Thymus (tissue), 14 donors: ENCODE measurements at places on chromosomes 2 and 18.
A peak's percentile ranks its signal among the peaks of the same experiment; 100 is the strongest.

DNA sequence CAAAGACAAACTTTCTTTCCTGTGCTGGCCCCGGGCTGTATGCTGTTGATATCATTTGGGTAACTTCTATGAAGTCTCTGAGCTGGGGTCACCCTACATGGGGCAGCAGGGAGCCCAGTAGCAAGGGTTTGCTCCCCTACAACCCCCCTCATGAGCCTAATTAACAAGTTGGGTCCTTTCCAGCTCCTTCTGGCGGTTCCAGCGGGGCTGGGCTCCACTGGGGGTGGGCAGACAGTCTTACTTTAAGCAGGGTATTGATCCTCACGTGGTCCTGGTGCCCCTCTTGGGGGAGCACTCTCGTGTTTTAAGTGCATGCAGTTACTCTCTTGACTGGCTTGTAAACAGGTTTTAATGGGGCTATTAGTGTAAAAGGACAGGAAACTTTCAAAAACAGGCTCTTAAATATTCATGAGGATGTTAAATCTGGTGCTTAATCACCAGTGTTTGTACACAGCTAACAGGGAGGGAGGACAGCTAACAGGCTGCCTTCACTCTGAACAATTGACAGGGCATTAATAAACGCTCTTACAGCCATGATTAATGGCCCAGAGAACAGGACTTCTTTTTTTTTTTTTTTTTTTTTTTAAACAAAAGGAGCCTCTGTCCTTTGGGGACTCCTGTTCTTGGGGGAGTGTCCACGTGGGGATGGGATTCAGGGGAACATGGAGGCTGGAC is 36.6 kb upstream of the SKOR2 start:
- no peak for DNase-seq

GRCh38 chr2:120741571-120742561 is 6.2 kb downstream of the GLI2 start:
- DNase-seq = no peak

DNA sequence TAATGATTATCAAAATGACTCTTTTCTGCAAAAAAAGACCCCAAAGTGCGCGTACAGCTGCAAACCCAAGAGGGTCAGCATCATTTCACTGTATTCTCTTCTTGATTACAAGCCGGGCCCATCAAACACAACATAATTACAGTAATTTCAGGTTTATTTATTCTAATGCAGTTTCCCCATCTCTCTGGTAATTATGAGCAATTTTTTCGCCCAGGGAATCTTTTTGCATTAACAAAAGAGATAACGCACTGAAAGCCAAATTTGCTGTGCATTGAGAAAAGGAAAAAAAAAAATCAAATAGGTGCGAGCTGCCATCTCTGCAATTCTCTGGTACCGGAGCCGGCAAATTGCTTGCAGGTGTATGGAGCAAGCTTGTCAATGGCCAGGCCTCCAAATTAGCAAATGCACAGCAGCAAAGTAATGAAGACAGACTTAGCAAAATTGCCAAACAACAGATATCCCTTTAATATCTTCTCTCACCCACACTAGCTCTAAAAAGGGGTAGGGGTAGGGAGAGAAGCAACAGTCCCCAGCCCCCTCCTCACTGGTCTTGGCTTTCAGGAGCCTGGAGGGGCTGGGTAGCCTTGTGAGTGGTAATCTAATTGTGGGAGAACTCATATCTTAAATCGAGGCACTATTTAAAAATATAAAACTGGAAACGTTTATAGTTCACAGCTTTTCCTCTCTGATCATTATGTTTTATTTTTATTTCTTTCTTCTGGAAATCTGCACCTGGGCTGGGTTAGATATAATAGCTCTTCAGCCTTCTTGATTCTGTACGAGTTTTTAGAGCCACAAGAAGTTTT is 6.7 kb downstream of the DLX1 start:
- no peak for DNase-seq

GRCh38 chr2:240775905-240776304 is 44.1 kb downstream of the KIF1A start:
- no peak for DNase-seq

- DNase-seq = peak; percentile 64
These were observed 7.0 kb upstream of the EPG5 start for GRCh38 chr18:45974088-45974536.

GRCh38 chr2:138395565-138396306 is 105.8 kb upstream of the SPOPL start:
- no peak for DNase-seq

GRCh38 chr2:22600156-22600555 is 784.8 kb upstream of the KLHL29 start:
- no peak for DNase-seq

DNA sequence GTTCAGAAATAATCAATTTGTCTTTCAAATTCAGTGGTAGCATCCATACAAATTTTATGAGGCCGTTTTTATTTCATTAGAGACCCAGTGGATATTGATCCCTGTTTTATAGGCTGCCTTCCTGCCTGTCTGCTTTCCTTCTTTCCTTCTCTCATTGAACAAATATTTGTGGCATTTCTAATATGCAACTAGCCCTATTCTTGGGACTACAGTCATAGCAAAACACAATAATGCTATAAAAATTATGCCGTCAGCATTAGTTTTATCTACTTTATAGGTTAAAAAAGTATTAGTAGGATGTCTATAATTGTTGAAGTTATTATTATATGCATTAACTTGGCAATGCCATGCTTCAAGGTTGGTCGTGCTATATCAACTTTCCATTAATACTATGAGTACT is 2037.8 kb upstream of the LRRTM1 start:
- no peak for DNase-seq

DNA sequence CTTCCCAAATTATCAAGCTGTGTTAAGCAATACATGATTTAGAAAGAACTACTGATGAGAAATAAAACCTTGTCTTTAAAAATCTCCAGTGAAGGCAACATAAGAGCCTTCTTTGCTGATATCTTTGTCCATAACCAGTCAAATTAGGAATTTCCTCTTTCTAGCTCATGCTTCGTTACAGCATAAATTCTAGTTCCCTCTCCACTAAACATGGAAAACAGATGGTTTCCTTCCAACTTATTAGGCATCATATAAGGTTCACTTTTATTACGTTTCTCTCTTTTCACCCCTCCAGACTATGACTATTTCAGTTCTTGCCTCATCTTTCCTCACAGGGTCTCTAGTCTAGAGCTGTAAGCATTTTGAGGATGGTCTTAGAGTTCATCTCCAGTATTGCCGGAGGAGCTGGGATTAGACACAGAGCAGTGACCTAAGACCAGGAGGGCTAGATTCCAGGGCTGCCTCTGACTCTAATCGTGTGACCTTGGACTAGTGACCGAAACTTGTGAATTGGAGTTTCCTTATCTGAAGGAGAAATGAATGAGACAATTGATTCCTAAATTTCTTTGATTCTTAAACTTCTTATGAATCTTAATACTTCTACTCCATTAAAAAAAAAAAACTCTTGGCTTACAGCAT is 195.5 kb upstream of the APCDD1 start:
- DNase-seq = no peak

- DNase-seq = no peak
These were observed 40.6 kb upstream of the MRPL19 start for GRCh38 chr2:75605770-75606529.

DNA sequence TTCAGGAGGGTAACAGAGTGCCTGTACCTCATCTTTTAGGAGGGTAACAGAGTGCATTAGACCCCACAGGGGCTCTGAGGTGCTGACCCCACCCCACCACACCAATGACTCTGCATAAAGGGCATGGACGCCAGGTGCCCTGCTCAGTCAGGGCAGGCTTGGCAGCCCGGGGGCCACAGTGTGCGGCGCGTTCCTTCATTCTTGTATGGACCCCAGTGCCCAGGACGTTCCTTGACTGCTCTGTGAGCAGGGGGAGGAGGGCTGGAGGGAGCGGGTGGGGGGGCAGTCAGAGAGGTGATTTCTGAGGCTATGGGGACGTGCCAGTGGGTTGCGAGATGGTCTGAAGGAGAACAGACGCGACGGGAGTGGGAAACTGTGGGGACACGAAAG is 168.7 kb upstream of the NCK2 start:
- no peak for DNase-seq

- DNase-seq = no peak
These were observed 21.9 kb upstream of the CERS6 start for GRCh38 chr2:168434146-168434545.

DNA sequence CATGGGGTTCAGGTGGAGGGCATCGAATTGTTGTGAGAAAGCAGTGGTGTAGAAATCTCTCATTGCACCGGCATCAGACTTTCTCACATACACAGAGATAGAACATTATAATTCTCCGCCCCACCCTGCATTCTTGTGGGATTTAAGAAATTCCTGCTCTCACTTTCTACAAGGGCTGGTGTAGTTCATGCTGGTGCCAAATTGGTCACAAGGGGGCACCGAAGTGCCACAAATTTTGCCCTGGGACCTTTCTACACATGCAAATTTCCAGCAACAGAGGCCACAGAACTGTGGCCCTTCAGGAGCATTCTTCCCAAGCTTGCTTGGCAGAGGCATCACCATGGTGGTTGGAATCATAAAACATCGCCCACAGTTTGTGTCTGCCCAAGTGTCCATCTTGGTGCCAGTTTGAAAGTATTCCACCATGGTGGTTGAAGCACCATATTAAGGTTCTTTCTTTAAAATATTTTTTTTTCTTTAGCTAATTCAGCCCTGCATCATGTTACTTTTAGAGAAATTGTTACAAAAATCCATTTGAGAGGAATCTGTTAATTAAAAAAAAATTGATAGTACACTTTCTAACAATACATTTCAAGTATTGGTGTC is 521.2 kb upstream of the FANCL start:
- DNase-seq = peak; percentile 31

DNA sequence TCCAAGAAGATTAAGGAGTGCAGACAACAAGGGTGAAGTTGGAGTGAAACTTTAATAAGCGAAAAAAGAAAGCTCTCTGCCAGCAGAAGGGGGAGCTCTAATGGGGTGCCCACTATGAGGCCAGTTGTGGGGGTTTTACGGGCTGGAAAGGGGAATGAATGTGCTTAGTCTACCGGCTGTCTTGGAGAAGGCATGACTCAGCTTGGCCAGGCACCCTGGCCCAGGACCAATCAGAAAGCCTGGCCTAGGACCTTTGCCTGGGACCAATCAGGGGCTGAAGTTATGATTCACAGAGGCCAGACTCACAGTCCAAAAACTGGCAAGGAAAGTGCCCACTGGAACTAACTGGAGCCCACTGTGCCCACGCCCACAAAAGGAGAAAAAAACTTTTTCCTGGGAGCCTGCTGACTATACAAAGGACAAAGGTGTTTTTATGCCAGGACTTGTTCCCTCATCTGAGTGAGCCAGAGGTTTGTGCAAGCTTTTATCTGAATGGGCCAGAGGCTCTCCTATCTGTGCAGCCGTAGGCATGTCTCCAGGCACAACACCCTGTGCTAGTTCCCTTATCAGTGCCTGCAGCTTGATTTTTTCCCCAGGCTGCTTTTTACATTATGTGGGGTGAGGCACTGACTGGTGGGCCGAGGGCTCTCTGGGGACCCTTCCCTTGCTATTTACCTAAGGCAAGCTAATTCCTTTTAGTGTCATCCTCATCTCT is 18.6 kb downstream of the CMPK2 start:
- DNase-seq = no peak

DNA sequence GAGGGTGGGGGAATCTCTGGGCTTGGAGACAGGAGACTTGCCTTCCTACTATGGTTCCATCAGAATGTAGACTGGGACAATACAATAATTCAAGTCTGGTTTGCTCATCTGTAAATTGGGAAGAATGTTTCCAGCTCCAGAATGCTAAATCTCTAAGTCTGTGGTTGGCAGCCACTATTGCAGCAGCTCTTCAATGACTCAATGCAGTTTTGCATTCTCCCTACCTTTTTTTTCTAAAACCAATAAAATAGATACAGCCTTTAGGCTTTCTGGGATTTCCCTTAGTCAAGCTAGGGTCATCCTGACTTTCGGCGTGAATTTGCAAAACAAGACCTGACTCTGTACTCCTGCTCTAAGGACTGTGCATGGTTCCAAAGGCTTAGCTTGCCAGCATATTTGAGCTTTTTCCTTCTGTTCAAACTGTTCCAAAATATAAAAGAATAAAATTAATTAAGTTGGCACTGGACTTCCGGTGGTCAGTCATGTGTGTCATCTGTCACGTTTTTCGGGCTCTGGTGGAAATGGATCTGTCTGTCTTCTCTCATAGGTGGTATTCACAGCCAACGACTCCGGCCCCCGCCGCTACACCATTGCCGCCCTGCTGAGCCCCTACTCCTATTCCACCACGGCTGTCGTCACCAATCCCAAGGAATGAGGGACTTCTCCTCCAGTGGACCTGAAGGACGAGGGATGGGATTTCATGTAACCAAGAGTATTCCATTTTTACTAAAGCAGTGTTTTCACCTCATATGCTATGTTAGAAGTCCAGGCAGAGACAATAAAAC is 6.5 kb downstream of the TTR start:
- no peak for DNase-seq

- no peak for DNase-seq
These were observed 189.0 kb downstream of the GALNT1 start for GRCh38 chr18:35770376-35771014.

DNA sequence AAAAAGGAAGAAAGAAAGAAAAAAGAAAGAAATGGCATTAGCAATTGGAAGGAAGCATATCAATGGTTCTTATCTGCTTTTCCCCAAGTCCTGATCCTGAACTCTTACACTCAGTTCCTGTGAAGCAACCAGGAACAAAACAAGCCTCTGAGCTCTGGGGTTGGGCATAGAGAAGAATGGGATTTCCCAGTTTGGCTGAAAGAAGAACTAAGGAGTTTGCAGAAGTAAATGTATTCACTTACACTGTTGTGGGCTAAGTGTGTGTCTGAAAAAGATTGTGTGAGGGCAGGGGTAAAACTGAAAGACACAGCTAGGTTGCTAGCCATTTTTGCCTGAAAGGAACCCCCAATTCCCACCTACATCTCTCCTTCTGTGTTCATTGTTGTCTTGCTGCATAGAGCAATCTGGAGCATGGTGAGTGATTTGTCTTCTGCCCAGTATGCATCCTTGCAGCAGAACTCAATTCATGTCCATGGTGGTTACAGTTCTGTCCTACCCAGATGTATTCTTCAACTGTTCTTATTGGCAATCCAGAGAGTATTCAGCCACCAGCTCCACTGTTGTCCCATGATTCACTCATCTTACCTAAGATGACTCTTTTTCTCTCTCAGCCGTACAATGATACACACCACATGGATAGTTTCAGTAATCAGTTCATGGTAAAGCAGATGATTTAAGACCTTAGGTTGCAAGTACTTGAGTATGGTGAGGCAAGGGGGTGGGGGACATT is 348.7 kb downstream of the ARHGAP15 start:
- DNase-seq = no peak

- no peak for DNase-seq
These were observed 240.0 kb upstream of the GULP1 start for GRCh38 chr2:188051706-188052105.

GRCh38 chr2:28341208-28341891 is 51.3 kb upstream of the FOSL2 start:
- no peak for DNase-seq

- DNase-seq = no peak
These were observed 11.1 kb upstream of the SATB2 start for GRCh38 chr2:199468561-199469513.
